A673 (cell line): ENCODE measurements at places on chromosomes 2 and 18.

GRCh38 chr18:36419188-36419899, 121.8 kb downstream of the FHOD3 start:
- DNase-seq: no peak

GRCh38 chr18:75123113-75123512, 85.8 kb downstream of the PTGR3 start:
- no peak for DNase-seq

DNA sequence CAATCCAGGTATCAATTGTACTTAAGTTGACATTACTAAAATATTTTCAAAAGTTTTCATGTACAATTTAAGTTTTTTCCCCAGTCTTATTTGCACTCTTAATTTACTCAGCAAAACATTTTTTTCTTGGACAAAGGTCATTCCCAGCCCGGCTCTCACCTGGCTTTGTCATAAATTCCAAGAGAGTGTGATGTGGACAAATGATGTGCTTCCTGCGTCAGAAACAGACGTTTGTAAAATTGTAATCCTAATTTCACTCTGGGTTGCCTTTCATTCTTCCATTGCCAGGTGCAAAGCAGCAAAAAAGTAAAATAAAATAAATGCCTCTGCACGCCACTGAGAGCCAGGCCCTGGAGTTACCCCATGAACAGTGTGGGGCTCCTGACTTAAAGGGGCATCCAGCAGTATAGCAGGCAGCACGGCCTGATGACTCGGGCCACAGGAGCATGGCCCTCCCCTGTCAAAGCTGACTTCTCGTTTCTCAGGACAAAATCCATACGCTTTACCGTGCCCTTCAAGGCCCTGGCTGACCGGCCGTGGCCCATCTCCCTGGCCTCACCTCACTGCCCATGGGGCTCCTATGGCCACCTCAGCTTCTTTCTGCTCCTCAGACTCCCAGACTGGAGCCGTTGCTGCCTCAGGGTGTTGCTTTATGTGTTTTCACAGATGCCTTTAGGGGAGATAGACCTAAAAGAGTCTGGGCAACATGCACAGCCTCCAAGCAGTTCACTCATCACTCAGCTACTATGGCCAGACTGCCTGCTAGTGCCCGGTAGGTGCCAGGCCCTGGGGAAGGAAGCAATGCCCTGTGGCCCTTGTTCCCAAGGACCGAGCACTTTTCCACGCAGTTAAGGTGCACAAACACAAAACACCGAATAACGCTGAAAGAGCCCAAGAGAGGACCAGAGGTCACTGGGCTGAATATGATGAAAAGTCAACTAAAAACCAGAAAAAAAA, 7.6 kb upstream of the TMEM185B start:
- no peak for DNase-seq

DNA sequence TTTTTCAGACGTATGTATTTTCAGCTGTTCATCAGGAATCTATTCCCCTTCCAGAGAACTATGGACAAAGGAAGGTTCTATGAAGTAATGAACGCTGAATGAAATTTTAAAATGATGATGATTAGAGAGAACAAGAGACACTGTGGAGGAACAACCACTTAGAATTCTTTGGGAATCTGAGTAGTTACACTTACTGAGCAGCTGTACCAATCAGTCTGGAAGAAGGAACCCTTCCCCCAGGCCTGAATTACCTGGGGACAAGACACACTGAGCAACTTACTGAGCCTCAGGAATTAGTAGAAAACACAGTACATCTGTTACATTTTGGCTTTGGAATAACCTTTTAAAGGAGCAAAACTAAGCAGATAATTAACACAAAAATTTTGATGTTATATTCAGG, 1.9 kb downstream of the MSTN start:
- DNase-seq: no peak

DNA sequence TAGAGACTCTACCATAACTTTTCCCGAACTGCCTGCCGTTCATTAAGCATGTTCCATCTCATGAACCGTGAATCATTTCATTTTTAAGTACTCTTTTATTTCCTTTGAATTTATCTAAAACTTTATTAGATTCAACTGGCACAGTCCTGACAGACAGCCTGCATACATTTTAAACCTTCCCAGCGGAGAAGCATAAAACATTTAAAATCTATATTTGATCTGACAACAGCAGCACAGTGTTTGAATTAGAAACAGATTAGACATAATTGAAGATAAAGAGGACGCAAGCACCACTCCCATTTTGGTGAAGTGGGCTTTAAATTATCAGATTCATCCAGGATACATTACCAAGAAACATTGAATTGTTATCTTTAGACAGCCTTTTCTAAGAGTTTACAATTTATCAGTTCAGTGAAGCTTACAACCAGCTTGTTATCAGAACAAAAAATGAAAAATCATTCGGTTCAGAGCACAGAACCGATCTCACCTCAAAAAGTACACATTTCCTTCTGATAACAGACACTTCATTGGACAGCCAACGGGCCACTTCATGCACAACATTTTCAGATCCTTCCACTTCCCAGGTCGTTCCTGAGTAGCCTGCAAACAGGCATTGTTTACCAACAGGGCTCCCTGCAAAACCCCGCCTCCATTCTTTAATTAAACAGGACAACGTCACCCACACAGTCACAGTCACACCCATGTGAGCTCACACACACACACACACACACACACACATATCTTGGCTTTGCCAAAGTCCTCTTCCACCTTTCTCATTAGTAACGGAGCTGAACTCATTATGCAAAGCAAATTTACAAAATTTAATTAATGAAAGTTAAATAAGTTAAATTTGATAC, 171.2 kb downstream of the SP3 start:
- DNase-seq: no peak

GRCh38 chr2:70388813-70389212, 86.9 kb upstream of the FAM136A start:
- DNase-seq: no peak
